ENCODE measurements at places on chromosomes 6 and 20. TPM values are rescaled to one million over a fixed set of nuclear protein-coding genes. Genes with fewer than 3 reads are reported as not detected.
A peak's percentile ranks its signal among the peaks of the same experiment; 100 is the strongest.

DNA sequence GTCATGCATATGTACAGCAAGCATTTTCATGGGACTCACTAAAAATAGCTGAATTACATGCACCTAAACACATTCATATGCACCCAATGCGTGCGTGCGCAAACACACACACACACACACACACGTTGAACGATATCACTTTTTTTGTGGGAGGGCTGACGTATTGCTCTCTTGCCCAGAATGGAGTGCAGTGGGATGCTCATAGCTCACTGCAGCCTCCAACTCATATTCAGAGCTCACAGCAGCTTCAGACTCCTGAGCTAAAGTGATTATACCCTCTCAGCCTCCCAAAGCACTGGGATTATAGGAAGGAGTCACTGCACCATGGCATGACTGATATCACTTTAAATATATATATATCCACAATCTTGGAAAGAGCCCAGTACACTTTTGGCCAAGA lies 620.4 kb upstream of the MANEA start:
- no peak overlapping the region for H3K4me3 ChIP-seq
- H3K27ac ChIP-seq = no peak overlapping the region
- DNase-seq = no peak
- H3K4me1 ChIP-seq = no peaks in the 10 kb centered on the region

TMC2 gene
- not detected for total RNA-seq

DNA sequence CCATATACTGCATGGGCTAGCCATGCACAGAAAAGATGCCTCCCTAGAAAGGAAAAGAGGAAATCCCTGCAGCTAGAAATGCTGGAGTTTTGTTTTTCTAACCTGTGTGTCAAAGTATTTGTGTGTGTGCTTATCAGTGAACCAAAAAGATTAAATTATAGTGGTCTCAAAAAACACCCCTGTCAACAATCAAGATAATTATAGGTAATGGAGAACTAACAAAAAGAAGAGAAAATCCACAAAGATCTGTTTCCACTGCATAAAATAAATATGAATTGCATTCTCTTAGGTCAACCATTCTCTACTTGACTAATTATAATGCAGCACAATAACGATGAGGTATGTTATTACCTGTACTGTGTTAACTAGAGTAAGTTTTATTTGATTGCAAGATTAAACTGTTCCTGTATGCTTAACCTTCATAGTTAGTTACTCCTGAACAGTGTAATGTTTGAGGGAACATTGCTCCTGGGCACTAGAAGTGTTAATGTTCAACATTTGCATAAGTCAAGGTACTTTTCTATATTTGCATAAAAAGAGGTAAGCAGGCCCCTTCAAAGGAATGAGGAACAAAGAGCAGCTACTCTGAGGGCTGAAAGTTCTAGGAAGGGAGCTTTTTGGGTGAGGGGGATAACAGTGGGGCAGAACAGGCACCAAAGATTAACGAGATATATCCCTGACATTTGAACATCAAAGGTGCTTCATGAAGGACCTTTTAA lies 212.1 kb downstream of the BTBD9 start:
- no peak overlapping the region for H3K4me3 ChIP-seq
- no peaks in the 10 kb centered on the region for H3K4me1 ChIP-seq
- H3K27ac ChIP-seq = no peak overlapping the region
- H3K36me3 ChIP-seq = no peaks in the 10 kb centered on the region
- no peaks in the 10 kb centered on the region for H3K27me3 ChIP-seq

- H3K36me3 ChIP-seq = no peaks in the 10 kb centered on the region
- peak; percentile 10 for DNase-seq
- no peaks in the 10 kb centered on the region for H3K27me3 ChIP-seq
- no peak overlapping the region for H3K4me3 ChIP-seq
- H3K27ac ChIP-seq = no peak overlapping the region
Measured at GRCh38 chr6:57198926-57199636, 23.0 kb downstream of the RAB23 start.

DNA sequence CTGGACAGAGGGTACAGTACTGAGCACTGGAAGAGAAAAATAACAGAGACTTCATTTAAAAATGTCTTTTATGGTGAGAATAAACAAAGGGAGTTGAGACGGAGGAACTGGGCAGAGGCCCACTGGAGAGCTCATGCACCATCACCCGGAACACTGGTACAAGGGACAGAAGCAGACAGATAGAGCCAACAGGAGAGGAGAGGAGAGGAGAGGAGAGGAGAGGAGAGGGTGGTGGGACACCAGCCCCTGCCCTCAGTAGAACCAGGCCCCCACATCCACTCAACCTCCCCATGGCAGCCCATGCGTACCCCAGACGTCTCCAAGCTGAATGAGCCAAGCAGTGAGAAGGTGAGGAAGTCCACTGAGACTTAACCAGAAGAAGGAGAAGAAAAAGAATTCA lies 390.5 kb upstream of the CNR1 start:
- no peak overlapping the region for H3K4me3 ChIP-seq
- H3K27me3 ChIP-seq = no peaks in the 10 kb centered on the region
- no peaks in the 10 kb centered on the region for H3K36me3 ChIP-seq
- DNase-seq = no peak
- H3K27ac ChIP-seq = no peak overlapping the region
- H3K4me1 ChIP-seq = no peaks in the 10 kb centered on the region

SLC22A16 gene
- not detected for total RNA-seq
